Foreskin keratinocyte (primary cell): ENCODE measurements at places on chromosomes 13 and 19. TPM values are rescaled to one million over a fixed set of nuclear protein-coding genes. Genes with fewer than 3 reads are reported as not detected.

DNA sequence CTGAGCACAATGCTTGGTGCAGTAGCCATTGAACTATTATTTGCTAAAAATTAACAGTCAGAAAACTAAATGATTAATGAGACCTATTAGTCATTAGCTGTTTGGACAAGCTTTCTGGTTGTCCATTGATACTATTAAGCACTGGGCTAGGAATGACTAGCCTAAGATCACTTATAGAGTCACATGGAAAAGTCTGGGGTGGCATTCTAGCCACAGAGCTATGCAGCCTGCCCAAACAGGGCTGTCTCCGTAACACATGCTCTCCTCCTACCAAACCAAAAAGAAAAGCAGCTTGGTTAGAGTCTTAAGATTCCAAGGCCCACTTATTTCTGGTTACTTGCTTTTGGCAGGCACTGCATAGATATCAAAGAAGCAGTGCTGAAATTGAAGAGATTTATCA lies 193.5 kb upstream of the NBEA start:
- no peak for DNase-seq

GRCh38 chr13:43693639-43694038 lies 93.1 kb downstream of the ENOX1 start:
- DNase-seq = no peak

GRCh38 chr19:3210347-3211017 lies 14.0 kb upstream of the CELF5 start:
- no peak for DNase-seq

DNA sequence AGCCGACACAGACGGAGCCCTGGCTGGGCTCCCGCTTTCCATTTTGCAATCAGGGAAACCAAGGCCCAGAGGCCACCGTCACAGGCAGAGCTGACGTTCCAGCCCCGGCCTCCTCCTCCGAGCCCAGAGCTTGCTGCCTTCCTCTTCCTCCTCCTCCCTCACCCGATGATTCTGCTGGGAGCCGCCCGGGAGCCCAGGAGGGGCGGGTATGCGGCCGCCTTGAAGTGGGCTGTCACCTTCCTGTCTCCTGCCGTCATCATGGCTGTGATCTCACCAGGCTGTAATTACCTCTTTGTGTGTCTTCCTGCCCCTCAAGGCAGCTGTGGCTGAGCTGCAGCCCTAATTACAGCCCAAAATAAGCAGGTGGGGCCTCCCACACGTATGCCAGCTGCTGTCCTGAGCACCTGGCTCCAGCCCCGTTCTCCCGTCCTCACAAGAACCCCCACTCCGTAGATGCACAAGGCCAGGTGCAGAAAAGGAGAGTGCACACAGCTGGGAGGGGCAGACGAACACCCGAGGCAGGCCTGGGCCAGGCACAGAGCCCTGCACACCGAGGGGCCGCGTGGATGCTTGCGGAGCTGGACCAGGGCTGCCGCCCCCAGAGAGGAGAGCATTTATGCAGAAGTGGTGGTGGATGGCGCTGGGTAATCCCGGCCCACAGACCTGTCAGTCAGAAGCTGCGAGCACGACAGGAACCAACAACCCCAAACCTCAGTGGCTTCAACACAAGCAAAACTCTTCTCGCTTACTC lies 4.0 kb downstream of the TPGS1 start:
- peak; percentile 67 for DNase-seq

GRCh38 chr13:112752711-112753541 lies 63.1 kb downstream of the ATP11A start:
- no peak for DNase-seq

DNA sequence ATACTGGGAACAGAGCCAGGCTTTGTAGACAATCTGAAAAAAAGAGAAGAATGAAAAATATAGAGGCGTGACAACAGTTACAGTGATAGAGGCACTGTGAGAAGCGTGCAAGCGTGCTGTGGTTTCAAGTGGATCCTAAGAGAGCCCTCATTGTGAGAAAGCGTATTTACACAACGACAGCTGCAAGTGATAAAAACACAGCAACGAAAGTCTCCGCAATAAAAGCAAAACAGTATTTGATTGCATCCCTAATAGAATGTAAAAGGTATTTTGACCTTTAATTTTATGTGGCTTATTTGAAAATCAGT lies 642.7 kb upstream of the ARGLU1 start:
- no peak for DNase-seq

DNA sequence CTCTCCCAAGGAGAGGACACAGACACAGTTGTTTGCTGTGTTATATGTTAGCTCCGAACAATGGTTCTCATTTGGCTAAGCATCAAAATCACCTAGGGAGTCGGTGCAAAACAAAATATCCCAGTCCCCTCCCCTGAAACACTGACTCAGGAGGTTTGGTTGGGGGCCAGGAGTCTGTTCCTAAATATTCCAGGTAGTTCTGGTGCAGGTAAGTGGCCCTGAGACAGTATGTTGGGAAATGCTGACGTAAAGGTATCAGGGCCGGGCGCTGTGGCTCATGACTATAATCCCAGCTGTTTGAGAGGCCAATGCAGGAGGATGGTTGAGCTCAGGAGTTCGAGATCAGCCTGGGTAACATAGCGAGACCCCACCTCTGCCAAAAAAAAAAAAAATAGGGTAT lies 2.3 kb upstream of the MAP2K7 start:
- DNase-seq = peak; percentile 79

The CKM gene
- not detected in 2 replicates for total RNA-seq

- DNase-seq = peak; percentile 24
These were observed 8.9 kb downstream of the TSHZ3 start for GRCh38 chr19:31340042-31341025.

- DNase-seq = no peak
These were observed 519.6 kb downstream of the KLF5 start for GRCh38 chr13:73578251-73578875.

The IFNL4 gene
- not detected in 2 replicates for total RNA-seq

The LILRB4 gene
- total RNA-seq = not detected in 2 replicates

The FOXA3 gene
- 0.04 TPM in 1 of 2 replicates, not detected in the other for total RNA-seq

DNA sequence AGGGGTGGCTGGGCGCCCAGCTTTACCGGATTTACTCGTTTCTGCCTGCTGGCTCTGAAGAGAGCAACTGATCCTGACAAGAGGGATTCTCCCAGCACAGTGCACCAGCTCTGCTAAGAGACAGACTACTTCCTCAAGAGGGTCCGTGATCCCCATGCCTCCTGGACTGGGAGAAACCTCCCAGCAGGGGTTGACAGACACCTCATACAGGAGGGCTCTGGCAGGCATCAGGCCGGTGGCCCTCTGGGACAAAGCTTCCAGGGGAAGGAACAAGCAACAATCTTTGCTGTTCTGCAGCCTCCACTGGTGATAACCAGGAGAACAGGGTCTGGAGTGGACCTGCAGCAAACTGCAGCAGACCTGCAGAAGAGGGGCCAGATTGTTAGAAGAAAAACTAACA lies 1192.5 kb upstream of the PRR20A start:
- DNase-seq = no peak

The CRX gene
- total RNA-seq = not detected in 2 replicates

GRCh38 chr19:30070198-30070967 lies 128.3 kb downstream of the URI1 start:
- DNase-seq = no peak

GRCh38 chr19:49554701-49555181 lies 25.6 kb downstream of the NOSIP start:
- DNase-seq = no peak

GRCh38 chr13:27978301-27978968 lies 9.3 kb upstream of the CDX2 start:
- DNase-seq = no peak

DNA sequence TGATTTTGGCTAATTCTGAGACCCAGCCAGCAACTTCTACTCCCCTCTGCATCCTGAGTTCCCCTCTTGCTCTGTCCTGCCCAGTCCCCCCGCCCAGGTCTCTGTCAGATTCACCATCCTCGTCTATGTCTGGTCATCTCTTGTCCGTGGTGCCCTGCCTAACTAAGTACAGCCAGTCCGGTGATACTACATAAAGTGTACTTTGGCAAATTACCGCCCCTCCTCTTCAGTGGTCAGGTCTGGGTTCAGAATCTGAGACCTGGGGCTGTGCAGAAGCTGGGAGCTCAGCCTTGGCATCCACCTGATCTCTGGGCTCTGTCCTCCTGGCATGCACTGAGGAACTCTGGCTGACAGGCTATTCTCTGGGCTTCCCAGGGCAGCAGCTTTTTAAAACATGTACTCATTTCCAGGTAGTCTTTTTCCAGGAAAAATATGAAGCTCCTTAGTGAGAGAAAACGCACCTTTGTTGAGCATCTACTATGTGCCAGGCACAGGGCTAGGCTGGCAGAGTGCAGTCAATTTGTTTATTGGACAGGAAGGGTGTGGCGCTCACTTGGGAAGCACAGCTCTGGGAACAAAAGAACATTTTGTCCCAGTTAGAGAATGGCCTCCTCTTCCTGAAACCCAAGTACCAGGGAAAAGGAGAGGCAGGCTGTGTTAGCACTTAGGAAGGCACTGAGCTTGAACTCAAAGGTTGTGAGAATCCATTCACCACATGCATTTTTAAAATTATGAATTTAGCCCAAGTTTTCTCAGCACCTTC lies 88.9 kb downstream of the TSHZ3 start:
- DNase-seq = no peak

DNA sequence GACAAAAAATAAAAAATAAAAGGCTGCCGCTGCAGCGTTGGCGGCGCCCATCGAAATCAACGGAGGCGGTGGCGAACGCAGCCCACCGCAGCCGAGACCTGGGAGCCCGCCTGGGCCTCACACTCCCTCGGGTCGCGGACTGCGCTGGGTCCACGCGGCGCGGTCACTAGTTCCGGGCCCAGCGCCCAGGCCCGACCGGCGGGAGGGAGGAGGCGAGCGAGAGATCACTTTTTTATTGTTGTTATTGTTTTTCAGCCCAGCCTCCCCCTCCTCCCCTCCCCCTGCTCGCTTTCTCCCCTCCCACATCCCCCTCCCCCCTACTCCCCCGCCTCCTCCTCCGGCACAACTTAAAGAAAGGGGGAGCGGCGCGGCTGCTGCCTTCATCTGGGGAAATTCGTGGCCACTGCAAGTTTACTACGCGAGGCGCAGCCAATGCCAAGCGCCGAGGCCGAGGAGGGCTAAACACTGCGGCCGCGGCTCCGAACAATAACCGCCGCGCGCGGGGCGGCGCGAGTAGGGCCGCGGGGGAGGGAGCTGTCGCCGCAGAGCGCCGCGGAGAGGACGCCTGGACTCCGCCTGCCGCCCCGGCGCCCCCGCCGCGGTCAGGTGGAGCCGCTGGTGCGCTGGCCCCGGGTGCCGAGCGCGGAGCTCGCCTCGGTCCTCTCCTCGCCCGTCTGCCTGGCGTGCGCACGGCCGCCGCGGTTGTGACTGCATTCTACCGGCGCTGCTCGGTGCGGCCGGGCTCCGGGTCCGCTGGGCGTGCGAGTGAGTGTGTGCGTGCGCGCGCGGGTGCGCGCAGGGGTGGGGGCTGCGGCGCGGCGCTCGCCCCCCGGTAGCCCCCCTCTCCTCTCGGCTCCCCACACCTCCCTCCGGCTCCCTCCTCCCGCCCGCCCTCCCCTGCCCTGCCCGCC lies 505 bp upstream of the ZIC2 start:
- DNase-seq = no peak

DNA sequence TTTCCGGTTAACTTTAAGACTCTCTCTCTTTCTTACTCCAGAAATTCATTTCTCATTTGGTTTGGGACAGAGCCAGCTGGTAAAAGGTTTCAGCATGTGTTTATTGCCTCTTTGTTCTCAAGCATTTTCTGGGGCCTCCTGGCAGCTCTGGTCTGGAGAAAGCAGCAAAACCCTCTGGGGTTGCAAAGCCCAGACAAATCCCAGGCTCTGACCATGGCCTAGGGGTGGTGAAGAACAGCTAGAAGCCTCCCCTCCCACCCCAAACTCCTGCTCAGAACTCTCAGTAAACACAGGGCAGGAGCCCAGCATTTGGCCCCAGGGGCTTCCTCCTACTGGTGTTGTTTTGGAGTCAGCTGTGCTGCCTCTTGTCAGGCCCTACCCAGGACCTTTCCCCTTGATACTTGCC lies 124.2 kb upstream of the SERP2 start:
- no peak for DNase-seq

The C19orf85 gene
- total RNA-seq = not detected in 2 replicates
